Aorta (tissue), 5 donors: ENCODE measurements at places on chromosomes 6 and 20. TPM values are rescaled to one million over a fixed set of nuclear protein-coding genes. Genes with fewer than 3 reads are reported as not detected.

DNA sequence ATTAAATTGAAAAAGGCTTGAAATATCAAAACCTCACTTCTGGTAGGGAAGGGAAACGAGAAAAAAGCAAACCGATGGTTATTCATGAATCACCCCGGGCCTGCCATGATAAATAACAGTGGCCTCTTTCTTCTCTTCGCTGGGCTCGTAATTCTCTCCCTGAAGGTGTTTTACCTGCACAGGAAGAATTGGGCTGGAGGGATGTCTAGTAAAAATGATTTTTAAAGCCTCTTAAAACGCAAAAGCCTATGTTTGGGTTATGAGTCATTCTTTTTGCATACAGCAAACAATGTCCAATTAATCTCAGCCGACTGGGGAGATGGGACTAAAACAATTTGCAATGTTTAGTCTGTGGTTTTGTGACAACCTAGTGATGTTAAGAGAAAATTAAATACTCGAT is 16.8 kb downstream of the LINC00237 start:
- no peak for DNase-seq

GRCh38 chr20:8854571-8854970 is 214.3 kb upstream of the PLCB4 start:
- DNase-seq: peak; percentile 59

Gene C20orf202
- polyA plus RNA-seq: 0.88 TPM

- DNase-seq: no peak
Observed at GRCh38 chr6:74826263-74826662, 379.6 kb downstream of the COL12A1 start.

- no peak for DNase-seq
Observed at GRCh38 chr6:13006578-13007300, 290.2 kb downstream of the PHACTR1 start.

Gene TAB2
- 49.6 TPM for polyA plus RNA-seq

Gene BPIFB1
- 0.05 TPM for polyA plus RNA-seq

DNA sequence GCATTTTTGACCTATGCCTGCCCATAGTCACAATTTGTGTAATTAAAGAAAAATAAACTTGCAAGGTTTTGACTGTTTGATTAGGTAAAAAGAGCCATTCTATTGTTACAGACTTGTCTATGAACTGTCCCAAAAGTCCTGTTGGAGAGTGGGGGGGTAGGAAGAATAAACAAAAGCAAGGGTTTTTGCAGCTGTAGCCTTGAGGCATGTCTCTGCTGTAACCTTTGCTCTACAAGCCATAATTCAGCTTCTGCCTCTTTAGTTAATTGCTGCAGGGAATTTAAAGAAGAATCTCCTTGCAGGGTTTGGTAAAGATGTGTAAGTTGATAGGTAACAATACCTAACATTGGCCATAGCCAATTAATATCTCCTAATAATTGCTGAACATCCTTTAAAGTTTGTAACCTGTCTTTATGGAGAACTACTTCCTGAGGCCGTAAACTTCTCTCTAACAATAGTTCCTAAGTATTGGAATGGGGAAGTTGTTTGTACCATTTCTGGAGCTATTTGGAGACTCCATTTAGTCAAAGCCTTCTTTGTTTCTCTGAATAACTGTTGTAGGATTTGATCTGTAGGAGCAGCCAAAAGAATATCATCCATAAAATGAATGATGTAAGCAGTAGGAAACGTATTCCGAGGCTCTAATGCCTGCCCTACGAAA is 7.9 kb upstream of the ABHD12 start:
- no peak for DNase-seq

GRCh38 chr6:36133912-36134311 is 3.6 kb downstream of the MAPK13 start:
- DNase-seq: no peak

GRCh38 chr6:73372516-73372915 is 2.8 kb upstream of the OOEP start:
- no peak for DNase-seq

Gene LIN28B
- not detected for polyA plus RNA-seq

GRCh38 chr20:58677079-58677604 is 15.5 kb upstream of the NPEPL1 start:
- no peak for DNase-seq

- no peak for DNase-seq
Observed at GRCh38 chr20:35131934-35132333, 15.2 kb downstream of the EDEM2 start.

Gene KCNG1
- polyA plus RNA-seq: not detected

Gene CD40
- polyA plus RNA-seq: 8.6 TPM

Gene CPNE5
- 0.20 TPM for polyA plus RNA-seq

DNA sequence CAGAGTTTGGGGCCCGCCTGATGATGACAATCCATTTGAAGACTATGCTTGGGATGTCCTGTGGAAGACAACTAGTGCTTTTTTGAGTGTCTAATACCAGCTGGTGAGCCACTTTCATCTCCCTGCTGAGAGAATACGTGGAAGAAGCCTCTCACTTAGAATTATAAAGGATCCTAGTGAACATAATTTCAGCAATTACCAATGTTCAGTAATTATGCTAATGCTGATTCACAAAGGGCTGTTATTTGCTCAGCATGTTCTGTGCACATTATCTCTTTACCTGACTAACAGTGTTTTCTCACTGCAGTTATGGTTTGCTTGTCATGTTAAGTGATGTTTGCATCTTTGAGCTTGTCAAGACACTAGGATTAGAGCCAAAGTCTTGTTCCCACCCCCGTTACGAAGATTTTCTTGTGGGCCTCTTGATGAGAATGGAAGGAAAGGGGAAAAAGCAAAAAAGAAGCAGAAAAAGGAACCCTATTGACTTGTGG is 282.1 kb upstream of the CHD6 start:
- no peak for DNase-seq

DNA sequence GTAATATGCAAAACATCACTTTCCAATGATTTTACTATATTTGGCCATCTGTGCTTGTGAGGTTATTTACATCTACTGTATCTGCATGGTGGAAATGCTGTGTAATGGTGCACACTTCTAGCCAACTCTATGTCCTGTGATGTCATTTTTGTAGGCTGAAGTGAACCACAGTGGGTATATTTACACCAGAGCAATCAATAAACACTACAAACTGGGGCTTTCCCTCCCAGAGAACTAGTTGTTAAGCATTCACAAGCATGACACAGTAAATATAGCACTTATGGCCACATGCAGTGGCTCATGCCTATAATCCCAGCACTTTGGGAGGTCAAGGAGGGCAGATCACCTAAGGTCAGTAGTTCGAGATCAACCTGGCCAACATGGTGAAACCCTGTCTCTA is 4.9 kb downstream of the SLC22A2 start:
- DNase-seq: no peak

DNA sequence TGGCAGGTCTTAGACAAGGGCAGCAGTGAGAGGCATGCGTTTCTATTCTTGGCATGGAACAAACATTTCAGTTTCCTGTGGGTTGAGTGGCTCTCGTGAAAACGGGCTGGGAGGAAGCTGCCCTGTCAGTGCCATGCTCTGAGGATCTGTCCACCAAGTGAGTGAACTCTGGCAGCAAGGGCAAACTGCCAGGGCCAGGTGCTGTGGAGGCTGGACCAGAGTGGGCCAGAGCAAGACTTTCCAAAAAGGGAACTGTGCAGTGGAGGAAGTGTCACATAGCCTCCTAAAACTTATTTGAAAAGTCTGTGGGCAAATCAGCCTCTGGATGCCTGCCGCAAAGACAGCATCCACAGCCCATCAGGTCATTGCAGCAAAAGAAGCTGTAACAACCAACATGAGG is 44.2 kb upstream of the TAB2 start:
- no peak for DNase-seq
